ENCODE measurements at places on chromosomes 11 and 22.

DNA sequence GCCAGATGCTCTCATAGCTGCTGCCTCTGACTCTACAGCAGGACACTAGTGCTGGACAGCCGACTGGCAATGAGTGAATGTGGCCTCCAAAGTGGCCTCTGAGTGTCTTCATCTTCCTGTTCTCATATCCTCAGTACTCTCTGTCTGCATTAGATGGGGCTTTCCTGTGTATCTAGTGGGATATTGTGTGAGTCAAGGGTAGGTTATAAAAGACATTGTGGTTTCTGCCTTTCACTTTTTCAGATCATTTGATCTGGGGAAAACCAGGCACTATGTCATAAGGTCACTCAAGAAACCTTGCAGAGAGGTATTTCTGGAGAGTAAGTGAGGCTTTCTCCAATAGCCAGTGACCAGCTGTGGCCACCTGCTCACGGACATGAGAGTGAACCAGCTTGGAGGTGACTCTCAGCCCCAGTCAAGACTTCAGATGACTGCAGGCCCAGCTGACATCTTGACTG is 333.6 kb upstream of the NCAM1 start:
- no peak for DNase-seq

GRCh38 chr11:86923999-86924766 is 31.0 kb downstream of the FZD4 start:
- no peak for DNase-seq

DNA sequence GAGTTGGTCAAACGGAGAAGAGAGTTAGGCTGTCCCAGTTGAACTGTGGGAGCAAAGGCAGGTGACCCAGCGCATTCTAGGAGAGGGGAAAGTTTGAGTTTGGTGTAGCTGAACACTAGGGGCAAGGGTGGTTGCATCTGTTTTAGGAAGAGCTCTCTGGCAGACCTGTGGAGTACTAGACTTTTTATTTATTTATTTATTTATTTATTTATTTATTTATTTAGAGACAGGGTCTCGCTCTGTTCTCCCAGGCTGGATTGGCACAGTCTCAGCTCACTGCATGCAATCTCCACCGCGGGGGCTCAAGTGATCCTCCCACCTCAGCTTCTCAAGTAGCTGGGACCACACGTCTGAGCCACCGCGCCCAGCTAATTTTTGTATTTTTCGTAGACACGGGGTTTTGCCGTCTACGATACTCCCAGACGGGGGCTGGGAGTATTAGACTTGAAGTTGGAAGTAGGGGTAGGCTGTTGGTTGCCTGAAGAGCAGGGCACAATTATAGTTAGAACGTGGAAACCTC is 950 bp upstream of the ACER3 start:
- DNase-seq = no peak

DNA sequence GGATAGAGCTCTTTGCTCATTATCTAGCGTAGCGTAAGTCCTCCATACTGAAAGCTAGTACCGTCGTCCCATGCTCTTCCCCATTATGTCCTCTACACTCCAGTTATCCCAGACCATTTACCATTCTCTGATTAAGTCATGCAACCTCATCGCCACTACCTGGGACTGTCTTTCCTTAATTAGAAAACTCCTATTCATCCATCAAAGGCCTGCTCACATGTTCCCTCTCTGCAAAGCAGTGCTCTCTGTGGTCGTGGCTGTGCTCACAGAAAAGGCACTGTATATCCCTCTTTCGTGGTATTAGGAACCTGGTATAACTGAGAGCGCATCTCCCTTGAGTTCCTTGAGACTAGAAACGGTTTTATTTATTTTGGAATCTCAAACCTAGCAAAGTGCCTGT is 253.3 kb downstream of the KIRREL3 start:
- no peak for DNase-seq

- no peak for DNase-seq
Measured at GRCh38 chr11:109486129-109486528, 64.1 kb downstream of the C11orf87 start.

- peak; percentile 60 for DNase-seq
Measured at GRCh38 chr11:72413914-72414628, 20.3 kb downstream of the CLPB start.

- DNase-seq = no peak
Measured at GRCh38 chr11:76742902-76743301, 40.3 kb upstream of the TSKU start.

GRCh38 chr11:12092714-12093113 is 17.7 kb upstream of the MICAL2 start:
- no peak for DNase-seq

DNA sequence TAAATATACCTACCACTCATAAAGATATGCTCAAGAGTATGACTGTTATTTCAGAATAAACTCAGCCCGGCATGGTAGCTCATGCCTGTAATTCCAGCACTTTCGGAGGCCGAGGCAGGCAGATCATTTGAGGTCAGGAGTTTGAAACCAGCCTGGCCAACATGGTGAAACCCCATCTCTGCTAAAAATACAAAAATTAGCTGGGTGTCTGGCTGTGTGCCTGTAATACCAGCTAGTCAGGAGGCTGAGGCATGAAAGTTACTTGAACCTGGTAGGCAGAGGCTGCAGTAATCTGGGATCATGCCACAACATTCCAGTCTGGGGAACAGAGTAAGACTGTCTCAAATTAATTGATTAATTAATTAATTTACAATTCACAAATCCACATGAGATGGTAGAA is 208.2 kb upstream of the PDGFD start:
- DNase-seq = no peak

GRCh38 chr11:131985846-131986301 is 615.5 kb downstream of the NTM start:
- DNase-seq = no peak

DNA sequence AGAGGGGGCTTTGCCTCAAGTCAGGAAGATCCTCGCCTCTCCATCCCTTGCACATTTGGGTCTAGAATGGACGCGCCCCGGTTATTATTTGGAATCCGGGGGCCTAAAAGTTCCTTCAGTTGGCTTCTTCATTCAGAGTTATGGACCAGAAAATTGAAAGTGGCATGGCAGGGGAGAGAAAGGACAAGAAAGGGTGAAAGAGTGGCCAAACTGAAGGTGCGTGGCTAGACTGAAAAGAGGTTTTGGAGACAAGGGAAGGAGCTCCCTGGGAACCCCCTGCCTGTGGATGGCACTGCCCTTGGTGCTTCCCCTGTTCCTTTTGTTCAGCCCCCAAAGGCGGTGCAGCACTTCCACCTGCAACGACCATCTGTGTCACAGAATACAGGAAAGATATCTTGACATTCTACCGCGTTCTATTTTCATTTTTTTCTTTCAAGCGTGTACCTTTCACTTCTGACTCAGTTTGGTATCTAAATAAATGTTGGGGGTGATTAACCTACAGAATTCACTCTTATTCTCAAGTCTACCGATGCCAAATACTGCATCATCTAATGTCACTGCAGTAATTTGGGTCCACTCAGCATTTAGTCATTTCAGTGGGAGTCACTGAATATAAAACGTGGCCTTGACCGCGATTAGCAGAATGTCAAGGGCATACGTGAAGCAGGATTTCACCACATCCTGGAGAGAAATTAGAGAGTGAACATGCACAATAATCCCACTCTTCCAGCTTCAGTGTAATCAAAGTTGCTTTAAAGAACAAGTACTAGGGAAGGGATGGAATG is 88.1 kb upstream of the ARHGAP32 start:
- DNase-seq = no peak

GRCh38 chr11:8033305-8034105 is 46.4 kb downstream of the EIF3F start:
- DNase-seq = peak; percentile 40

DNA sequence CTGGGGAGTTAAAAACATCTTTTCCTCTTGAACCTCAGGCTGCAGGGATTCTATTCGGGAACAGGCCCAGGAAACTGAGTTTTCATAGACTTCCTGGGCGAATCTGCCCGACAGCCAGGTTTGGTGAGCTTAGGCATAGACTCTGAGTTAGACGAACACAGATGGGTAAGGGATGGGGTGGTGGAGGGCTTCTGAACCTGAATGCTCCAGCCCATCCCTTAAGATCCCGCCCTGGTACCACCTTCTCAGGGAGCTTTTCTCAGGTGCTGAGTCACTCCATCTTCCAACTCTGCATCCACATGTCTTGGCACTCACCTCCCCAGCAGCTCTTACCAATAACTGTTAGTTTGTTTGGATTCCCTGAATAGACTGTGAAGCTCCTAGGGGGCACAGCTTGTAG is 37.4 kb downstream of the MICAL2 start:
- DNase-seq = no peak

DNA sequence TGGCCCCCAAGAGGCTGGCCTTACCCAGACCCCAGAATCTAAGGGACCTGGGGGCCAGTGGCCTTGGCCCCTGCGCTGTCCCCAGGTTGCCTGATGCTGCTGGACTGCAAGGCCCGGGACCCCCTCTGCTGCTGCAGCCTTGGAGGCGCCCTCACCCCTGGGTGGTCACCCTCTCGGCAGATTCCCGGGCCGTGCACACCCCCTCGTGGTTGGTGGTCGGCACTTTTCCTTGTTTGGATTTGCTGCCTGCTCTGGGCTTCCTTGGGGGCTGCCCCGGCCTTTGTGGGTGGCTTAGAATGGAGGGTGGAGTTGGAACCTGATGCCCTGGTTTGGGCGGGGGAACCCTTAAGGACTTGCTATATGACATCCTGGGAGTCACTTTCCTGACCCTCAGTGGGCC is 5.3 kb downstream of the RIN1 start:
- no peak for DNase-seq

GRCh38 chr11:112412383-112412782 is 151.7 kb upstream of the PLET1 start:
- no peak for DNase-seq

- DNase-seq = no peak
Measured at GRCh38 chr11:8060146-8060719, 20.8 kb upstream of the TUB start.

GRCh38 chr11:101126551-101127196 is 2.9 kb downstream of the PGR start:
- DNase-seq = no peak

- no peak for DNase-seq
Measured at GRCh38 chr11:107408762-107409211, 48.8 kb downstream of the CWF19L2 start.

DNA sequence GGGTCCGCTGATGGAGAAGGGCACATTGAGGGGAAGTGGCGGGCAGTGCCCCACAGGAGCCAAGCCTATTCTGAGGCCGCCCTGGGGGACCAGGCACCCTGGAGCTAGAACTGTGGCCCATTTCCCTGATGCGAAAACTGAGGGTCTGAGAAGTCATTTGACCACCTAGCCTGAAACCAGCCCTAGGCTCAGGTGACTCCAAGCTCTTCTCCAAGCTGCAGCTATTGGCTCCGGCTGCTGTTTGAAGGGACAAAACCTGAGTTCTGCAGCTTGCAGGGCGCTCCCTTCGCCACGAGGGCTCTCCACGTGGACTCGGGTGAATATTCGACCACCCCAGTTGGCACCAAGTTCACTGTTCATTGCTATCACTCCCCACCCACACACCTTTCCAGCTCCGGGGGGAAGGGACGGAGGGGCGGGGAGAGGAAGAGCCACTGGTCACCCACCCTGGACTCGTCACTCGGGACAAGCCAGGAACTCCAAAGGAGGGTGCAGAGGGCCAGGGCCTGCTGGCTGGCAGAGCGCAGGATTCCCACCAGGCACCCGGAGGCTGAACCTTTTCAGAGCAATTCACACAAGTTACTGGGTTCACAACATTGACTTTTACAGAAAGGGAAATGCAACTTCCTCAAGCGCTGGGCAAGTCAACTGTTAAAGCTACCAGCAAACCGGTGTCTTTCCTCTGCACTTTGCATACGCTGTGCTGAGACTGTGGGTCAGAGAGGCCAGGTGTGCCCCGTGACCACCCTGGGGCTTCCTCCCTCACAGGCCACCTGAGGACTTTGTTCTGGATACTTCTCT is 1.1 kb upstream of the RAC2 start:
- no peak for DNase-seq

DNA sequence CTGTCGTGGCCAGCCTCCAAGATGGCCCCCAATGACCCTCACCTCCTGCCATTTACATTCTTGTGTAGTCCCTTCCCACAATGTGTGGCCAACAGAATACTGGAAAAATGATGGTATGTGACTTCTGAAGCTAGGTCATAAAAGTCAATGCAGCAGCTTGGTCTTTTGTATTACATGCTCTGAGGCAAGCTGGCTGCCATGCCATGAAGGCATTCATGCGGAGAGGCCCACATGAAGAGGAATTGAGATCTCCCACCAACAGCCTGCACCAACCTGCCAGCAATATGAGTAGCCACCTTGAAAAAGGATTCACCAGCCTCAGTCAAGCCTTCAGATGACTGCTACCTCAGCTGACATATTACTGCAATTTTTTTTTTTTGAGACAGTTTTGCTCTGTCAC is 4.6 kb downstream of the MRTFA start:
- DNase-seq = no peak

- DNase-seq = no peak
Measured at GRCh38 chr11:110984693-110985092, 260.8 kb upstream of the POU2AF2 start.

DNA sequence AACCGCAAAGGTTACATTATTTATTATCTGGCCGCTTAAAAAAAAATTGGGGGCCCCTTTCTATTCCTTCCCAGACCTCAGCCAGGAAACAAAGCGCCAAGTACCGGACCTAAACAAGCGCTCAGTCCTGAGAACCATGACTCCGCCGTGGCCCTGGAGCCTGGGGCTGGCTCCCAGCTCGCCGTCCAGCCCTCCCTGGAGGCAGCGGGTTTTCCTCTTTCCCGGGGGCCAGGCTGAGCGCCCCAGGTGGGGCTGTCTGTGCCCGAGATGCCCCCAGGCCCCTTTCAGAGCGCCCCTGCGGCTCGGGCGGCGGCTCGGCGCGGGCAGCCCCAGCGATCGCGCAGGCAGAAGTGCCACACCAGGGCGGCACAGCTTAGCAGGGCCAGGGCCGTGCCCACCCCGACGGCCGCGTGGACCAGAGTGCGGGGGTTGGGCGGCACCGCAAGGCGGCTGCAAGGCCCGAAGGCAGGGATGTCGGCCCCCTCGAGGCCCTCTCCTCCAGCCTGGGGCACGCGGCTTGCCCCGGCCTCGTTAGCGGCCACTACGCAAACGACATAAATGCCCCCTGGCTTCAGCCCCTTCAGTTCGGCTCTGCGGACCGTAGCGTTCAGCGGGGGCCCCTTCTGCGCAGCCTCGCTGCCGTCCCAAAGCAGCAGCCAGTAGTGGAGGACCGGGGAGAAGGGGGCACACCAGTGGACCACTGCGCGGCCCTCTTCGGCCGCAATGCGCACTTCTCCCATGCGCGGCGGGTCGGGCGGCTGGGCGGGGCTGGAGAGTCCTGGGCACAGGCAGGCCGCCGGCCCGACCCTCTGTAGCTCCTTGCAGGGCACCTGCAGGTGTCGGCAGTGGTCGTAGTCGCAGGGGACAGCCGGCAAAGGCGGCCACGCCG is 1.6 kb downstream of the LRRN4CL start:
- no peak for DNase-seq

- DNase-seq = no peak
Measured at GRCh38 chr11:33775832-33776470, 1.6 kb upstream of the FBXO3 start.
